ENCODE measurements at places on chromosomes 5 and 9. TPM values are rescaled to one million over a fixed set of nuclear protein-coding genes. Genes with fewer than 3 reads are reported as not detected.

UBE2QL1 gene
- polyA plus RNA-seq: not detected

DPYSL3 gene
- polyA plus RNA-seq: 24.9 TPM

PTPN3 gene
- polyA plus RNA-seq: 7.7 TPM

SHISAL2B gene
- polyA plus RNA-seq: 0.56 TPM

PCDHB5 gene
- 6.2 TPM for polyA plus RNA-seq

ZNF354C gene
- polyA plus RNA-seq: 1.5 TPM

SPINK1 gene
- 2,511 TPM for polyA plus RNA-seq

EFCAB9 gene
- not detected for polyA plus RNA-seq

TAF7 gene
- 107 TPM for polyA plus RNA-seq

SH3PXD2B gene
- 33.5 TPM for polyA plus RNA-seq

TSSK1B gene
- polyA plus RNA-seq: not detected

CCDC152 gene
- 46.1 TPM for polyA plus RNA-seq
